ENCODE measurements at places on chromosomes 6 and 20.

DNA sequence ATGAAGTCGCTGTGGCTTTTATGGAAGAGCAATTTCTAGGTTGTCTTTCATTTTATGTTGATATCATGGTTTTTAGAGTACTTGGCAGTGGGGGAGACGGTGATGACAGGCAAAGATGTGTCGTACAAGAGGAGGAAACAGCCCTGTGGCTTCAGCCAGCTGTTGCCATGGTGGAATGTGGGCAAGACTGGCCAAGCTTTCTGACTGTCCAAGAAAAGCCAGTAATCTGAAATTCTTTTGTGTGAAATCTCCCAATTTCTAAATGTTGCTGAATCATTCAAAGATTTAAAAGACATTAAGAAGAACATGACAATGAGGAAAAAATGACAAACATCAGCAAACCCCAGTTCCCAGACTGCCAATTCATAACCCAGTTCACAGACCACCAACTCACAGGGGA lies 23.1 kb downstream of the PFDN4 start:
- no peak for DNase-seq

DNA sequence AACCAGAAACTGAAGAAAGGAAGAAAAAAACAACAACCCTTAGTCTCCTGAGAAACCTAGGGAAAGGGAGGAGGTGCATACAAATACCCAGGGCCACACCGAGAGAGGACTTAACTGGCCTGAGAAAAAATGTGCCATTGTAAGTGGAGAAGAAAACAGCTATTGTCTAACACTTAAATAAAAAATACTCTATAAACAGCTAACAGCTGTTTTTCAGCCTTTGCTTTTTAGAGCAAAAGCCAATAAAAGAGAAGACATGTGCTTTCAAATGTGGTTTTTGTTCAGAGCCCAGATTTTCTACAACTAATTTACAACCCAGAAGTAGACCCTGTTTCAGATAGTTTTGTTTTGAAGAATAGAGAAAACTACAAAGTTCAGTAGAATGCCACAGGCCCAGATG lies 56.0 kb upstream of the SLC22A16 start:
- no peak for DNase-seq

- DNase-seq: no peak
Measured at GRCh38 chr6:107941627-107942026, 16.4 kb downstream of the SEC63 start.

- DNase-seq: no peak
Measured at GRCh38 chr6:31401403-31401802, 2.0 kb upstream of the MICA start.

- DNase-seq: no peak
Measured at GRCh38 chr20:57193094-57193493, 73.3 kb downstream of the BMP7 start.
